ENCODE measurements at places on chromosomes 6 and 20.
A peak's percentile ranks its signal among the peaks of the same experiment; 100 is the strongest.

- H3K27ac ChIP-seq = no peak overlapping the region
- no peaks in the 10 kb centered on the region for H3K27me3 ChIP-seq
- H3K4me3 ChIP-seq = no peak overlapping the region
- H3K36me3 ChIP-seq = no peaks in the 10 kb centered on the region
- peaks cover 19% of the 10 kb centered on the region for H3K4me1 ChIP-seq
- no peak for ATAC-seq
Observed at GRCh38 chr20:13006825-13007224, 1.9 kb upstream of the SPTLC3 start.

GRCh38 chr20:42432496-42433334 lies 757.0 kb downstream of the PTPRT start:
- H3K27me3 ChIP-seq = no peaks in the 10 kb centered on the region
- H3K4me3 ChIP-seq = no peak overlapping the region
- ATAC-seq = peak; percentile 85
- H3K36me3 ChIP-seq = no peaks in the 10 kb centered on the region
- H3K4me1 ChIP-seq = no peaks in the 10 kb centered on the region

DNA sequence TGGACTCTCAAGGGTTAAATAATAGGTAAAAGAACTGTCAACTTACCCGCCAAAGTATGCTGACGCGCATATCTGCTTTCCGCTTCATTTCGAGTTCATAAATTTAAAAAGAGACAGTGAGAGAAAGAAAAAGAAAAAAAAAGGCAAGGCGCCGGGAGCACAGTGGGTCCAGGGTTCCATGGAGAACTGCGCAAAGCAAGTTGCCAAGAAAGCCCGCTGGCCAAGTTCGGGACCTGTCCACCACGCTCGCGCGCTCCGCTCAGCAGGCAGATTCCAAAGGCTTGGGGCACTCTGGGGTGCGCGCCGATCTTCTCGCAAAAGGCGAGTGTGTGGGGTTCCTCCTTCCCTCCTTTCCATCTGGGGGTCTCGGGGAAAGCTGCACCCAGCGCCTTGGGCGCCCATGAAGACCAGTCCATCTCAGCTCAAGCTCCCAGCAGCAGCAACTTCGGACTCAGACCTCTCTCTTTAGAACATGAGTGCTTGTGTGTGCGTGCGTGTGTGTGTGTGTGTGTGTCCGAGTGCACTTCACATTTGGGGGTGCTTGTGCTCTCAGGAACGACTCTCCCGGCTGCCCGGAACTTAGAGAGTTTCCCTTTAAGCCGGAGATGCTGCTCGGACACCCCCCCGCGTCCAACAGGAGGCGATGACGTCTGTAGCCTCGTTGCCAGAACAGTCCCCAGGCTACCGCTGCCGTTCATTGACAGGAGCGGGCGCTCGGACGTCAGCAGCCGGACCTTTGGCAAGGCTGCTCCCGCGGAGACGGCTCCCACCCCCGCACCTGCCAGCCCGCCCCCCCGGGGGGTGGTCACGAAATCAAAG lies 180.0 kb downstream of the TBXT start:
- peaks cover 50% of the 10 kb centered on the region for H3K27me3 ChIP-seq
- H3K36me3 ChIP-seq = no peaks in the 10 kb centered on the region
- H3K27ac ChIP-seq = peak overlapping the region; percentile 43
- peak; percentile 89 for ATAC-seq
- peaks cover 41% of the 10 kb centered on the region for H3K4me1 ChIP-seq
- peak overlapping the region; percentile 61 for H3K4me3 ChIP-seq

- no peaks in the 10 kb centered on the region for H3K36me3 ChIP-seq
- no peaks in the 10 kb centered on the region for H3K27me3 ChIP-seq
- no peaks in the 10 kb centered on the region for H3K4me1 ChIP-seq
- no peak overlapping the region for H3K4me3 ChIP-seq
- no peak for ATAC-seq
Observed at GRCh38 chr20:7196481-7196880, 429.0 kb downstream of the BMP2 start.

DNA sequence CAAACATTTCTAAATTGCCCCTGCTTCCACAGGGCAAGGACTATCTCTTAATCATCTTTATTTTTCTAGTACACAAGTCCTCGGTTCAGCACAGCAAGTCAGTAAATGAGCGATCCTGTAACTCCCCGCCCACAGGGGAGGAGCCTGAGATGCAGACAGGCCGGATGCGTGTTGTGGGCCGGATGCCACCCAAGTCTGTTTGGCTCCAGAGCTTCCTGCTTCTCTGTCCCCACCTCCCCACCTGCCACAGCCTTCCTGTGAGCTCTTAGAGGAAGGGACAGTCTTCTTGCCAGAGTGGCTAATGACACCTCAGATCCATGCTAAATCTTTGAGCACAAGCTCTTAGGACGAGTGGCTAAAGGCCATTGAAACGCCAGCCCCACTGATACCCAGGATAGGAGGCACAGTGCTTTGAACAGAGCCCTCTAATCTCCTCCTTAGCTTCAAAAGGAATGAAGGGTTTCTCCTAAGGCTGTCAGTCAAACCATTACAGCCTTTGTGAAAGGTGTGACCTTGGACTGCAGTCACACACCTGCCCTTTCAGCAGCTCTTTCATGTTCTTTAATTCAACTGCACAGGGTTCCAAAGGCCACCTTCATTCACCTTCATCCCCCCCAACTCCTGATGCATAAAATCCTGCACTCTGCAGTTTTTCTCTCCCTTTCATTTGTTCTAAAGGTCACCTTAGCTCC lies 264.3 kb downstream of the TFAP2C start:
- ATAC-seq = no peak
- peaks cover 10% of the 10 kb centered on the region for H3K27me3 ChIP-seq
- no peaks in the 10 kb centered on the region for H3K36me3 ChIP-seq
- no peaks in the 10 kb centered on the region for H3K4me1 ChIP-seq
- no peak overlapping the region for H3K27ac ChIP-seq

DNA sequence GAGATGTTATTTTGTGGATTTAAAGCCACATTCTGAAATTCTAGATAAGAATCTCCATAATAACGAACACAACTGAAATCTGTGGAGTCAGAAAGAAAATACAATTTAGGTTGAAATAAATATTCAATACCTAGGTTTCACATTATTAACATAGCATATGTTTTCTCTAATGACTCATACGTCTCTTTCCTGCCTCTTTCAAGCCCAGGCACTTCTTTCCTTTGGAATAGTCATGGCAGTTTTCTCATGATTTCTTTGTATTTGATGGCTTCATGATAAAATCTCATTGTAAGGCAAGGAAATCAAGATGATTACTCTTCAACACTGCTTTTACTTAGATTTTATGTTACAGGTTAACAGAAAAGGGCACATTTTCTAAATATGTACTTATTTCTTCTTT lies 803.7 kb downstream of the PHF3 start:
- no peaks in the 10 kb centered on the region for H3K4me1 ChIP-seq
- no peak for ATAC-seq
- H3K36me3 ChIP-seq = no peaks in the 10 kb centered on the region
- no peak overlapping the region for H3K4me3 ChIP-seq
- no peak overlapping the region for H3K27ac ChIP-seq

GRCh38 chr6:122423734-122424133 lies 24.3 kb downstream of the HSF2 start:
- no peak overlapping the region for H3K27ac ChIP-seq
- no peak overlapping the region for H3K4me3 ChIP-seq
- H3K4me1 ChIP-seq = no peaks in the 10 kb centered on the region
- H3K36me3 ChIP-seq = no peaks in the 10 kb centered on the region
- no peak for ATAC-seq

GRCh38 chr6:3607171-3607570 lies 144.3 kb downstream of the PXDC1 start:
- no peaks in the 10 kb centered on the region for H3K36me3 ChIP-seq
- no peaks in the 10 kb centered on the region for H3K27me3 ChIP-seq
- no peaks in the 10 kb centered on the region for H3K4me1 ChIP-seq
- no peak overlapping the region for H3K27ac ChIP-seq
- no peak overlapping the region for H3K4me3 ChIP-seq

DNA sequence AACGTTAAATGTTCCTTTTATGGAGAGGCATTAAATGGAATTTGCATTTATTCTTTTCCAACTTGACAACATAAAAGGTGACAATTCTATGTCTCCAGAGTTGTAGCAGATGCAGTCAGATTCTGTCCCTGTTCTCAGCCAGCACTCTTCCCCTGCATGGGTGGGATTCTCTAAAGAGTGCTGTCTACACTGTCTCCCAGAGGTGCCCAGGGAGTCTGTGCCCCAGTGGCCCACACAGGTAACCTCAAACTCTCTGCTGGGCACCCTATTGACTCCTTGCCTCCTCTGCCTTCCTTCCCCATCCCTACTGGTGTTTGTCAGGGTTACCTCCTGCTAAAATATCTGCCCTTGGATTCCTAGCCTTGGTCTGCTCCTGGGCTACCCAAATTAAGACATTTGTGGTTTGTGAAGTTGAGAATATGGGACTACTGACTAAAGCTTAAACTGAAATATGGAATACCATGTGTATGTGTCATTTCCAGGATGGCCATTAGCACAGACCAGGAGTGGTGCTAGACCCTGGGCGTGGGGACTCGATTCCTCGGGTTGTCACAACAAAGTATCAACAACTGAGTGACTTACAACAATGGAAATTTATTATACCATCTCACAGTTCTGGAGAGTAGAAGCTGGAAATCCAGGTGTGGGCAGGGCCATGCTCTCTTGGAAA lies 284.7 kb downstream of the CDH26 start:
- H3K27ac ChIP-seq = no peak overlapping the region
- H3K4me3 ChIP-seq = no peak overlapping the region
- ATAC-seq = no peak

GRCh38 chr20:45080867-45081624 lies 19.9 kb downstream of the KCNS1 start:
- H3K27ac ChIP-seq = no peak overlapping the region
- no peaks in the 10 kb centered on the region for H3K4me1 ChIP-seq
- ATAC-seq = no peak
- H3K36me3 ChIP-seq = peaks cover 3% of the 10 kb centered on the region

GRCh38 chr20:37890643-37891042 lies 12.3 kb upstream of the VSTM2L start:
- no peaks in the 10 kb centered on the region for H3K4me1 ChIP-seq
- ATAC-seq = no peak
- no peaks in the 10 kb centered on the region for H3K27me3 ChIP-seq
- H3K36me3 ChIP-seq = no peaks in the 10 kb centered on the region
- H3K4me3 ChIP-seq = no peak overlapping the region
- H3K27ac ChIP-seq = no peak overlapping the region

DNA sequence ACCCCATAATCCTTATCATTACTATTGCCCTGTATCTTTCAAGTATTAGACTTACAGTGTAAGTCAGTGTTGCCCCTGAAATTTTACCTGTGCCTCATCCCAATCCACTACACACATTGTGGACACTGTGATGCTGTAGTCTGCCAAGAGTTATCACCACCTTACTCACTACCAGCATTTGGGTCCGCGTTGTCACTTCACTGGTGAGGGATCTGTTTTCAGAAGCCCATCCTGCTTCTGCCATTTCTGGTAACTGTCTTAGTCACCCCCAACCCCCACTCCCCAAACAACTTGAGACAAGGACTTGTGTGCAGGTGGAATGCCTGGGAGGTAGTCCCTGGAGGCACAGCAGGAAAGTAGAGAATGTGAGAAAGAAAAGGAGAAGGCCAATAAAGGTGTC lies 6.0 kb upstream of the RAB44 start:
- H3K4me1 ChIP-seq = no peaks in the 10 kb centered on the region
- no peaks in the 10 kb centered on the region for H3K36me3 ChIP-seq
- H3K27ac ChIP-seq = no peak overlapping the region
- H3K4me3 ChIP-seq = no peak overlapping the region
- no peak for ATAC-seq
- no peaks in the 10 kb centered on the region for H3K27me3 ChIP-seq

DNA sequence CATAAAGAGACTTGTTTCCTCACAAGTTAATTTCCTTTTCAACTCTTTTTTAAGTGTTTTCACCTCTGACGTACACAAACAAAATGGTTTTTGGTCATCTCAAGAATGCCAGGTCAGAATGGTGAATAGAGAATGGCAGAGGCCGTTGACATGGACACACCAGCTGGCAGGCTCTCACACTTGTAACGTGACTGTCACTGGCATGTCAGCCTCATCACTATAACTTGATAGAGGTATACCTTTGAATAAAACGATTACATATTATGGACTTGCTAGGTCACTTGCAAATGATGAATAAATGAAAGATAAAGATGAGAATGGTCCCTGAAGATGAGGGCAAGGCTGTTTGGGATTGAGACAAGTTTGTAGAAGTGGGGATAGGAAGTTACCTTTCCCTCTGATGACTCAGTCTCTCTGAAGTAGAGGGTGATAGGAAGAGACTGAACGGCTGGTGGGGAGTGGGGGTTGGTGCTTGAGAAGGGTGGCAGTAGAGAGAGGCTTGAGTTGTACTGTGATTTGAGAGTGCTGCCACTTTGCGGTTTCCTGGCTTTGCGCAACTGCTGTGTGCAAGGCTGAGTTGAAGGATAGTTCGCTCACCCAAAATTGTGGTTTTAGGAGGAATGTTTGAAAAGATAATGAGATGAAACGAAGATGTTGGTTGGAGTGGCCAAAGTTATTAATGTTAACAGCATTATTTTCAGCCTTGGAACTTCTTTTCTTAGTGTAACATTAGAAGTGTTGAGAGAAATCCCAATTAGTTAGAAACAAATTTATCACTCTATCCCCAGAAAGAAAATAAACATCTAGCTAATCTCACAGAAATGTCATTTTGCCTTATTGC lies 30.3 kb downstream of the TBPL1 start:
- H3K27me3 ChIP-seq = no peaks in the 10 kb centered on the region
- H3K27ac ChIP-seq = no peak overlapping the region
- ATAC-seq = no peak
- H3K4me3 ChIP-seq = no peak overlapping the region
- H3K4me1 ChIP-seq = peaks cover 5% of the 10 kb centered on the region
